ENCODE measurements at places on chromosomes 2 and 18.

- no peak for DNase-seq
Observed at GRCh38 chr2:230955163-230955737, 30.2 kb upstream of the GPR55 start.

- DNase-seq, result no peak
Observed at GRCh38 chr2:241015439-241015838, 17.0 kb downstream of the SNED1 start.

DNA sequence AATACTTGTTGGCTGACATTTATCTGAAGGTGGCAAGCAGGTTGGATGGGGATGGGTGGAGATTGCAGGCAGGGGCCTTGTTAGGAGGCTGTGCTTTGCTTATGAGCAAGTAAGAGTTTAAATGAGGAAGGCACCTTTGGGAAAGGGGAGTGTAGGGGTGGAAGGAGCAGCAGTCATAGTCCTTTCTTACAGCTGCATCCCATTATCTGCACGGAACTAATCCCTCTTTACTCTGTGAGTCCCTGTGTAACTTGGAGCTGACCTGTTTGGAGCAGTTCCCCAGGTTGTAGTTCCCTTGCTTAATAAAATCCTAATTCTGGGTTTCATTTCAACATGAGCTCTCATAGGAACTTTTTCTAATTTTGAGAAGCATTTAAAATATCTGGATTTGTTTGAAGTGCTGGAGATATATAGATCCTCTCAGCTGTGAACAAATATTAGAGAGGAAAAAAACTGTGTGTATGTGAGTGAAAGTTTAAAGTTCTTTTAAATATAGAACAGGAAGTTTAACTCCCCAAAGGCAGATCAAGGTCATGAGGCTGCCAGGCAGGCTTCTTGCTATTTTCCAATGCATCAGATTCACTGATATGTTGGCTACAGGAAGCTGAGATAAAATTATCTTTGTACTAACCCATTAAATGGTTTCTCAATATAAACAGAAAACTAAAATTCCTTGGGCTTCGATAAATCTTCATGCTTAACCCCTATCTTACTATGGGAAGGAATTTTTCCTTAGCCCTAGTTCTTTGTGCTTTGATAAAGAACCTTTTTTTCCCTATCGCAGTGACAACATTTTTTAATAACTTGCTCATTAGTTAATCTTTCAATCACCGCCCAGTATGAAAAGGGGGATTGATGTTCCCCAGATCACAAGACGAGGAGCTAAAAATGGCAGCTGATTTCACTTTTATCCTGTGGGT, 104.6 kb upstream of the EML6 start:
- DNase-seq, result no peak

GRCh38 chr2:159936471-159936870, 125.9 kb downstream of the PLA2R1 start:
- DNase-seq, result peak; percentile 10

DNA sequence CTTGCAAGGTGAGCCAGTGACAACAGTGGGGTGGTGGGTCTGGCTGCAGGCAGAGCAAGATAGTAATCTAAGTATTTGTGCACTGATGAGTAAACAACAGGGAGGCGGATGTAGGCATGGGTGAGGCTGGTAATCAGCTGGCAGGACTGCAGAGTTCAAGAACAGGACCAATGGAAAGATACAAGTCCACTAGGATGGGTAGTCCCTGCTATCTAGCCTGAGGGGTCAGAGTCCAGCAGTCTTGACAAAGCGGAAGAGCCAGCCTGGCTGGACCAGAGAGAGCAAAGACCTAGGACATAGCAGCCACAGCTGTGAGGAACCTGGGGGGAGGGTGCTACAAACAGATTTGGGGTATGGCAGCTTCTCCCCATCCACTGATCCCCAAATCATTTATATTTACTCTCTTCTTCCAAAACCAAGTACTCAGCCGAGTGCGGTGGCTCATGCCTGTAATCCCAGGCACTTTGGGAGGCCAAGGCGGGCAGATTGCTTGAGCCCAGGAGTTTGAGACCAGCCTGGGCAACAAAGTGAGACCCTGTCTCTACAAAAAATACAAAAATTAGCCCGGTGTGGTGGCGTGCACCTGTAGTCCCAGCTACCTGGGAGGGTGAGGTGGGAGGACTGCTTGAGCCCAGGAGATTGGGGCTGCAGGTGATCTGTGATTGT, 25.9 kb downstream of the VIL1 start:
- no peak for DNase-seq

- DNase-seq, result no peak
Observed at GRCh38 chr2:192216336-192216735, 21.6 kb upstream of the TMEFF2 start.

GRCh38 chr2:234403074-234403473, 93.8 kb downstream of the ARL4C start:
- DNase-seq, result no peak

- no peak for DNase-seq
Observed at GRCh38 chr2:119293254-119293653, 69.6 kb downstream of the STEAP3 start.

- DNase-seq, result no peak
Observed at GRCh38 chr2:17863539-17863938, 14.9 kb upstream of the KCNS3 start.

DNA sequence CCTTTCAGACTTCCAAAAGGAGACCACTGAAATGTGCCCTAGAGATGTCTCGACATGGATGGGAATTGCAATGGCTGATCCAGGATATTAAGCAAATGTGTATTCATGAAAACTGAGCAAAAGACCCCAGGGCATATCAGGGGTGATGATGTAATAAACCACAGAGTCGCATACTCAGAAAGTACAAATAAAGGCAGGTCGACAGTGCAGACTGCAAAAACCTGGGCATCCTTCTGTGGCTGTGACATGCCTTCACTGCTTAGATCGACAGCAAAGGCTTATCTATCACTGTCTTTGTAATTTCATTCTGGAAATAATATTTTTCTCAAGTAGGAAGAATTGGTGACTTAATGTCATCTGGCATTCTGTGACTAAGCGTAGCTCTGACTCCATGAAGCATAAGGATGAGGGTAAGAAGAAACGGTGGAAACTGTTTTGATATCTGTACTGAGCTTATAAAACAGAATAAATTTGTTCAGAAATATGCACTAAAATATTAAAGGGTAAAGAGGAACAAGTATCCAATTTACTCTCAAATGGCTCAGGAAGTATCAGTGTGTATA, 115.6 kb upstream of the NRP2 start:
- DNase-seq, result no peak

DNA sequence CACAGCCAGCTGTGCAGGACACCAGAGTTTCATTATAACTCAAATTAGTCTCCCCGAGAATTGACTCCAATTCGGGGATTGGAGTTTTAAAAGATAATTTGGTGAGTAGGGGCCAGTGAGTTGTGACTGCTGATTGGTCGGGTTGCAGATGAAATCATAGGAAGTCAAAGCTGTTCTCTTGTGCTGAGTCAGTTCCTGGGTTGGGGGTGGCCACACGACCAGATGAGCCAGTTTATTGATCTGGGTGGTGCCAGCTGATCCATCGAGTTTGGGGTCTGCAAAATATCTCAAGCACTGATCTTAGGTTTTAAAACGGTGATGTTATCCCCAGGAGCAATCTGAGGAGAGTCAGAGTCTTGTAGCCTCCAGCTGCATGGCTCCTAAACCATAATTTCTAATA, 82.7 kb upstream of the SLC66A3 start:
- no peak for DNase-seq

GRCh38 chr18:9731380-9731779, 23.3 kb downstream of the RAB31 start:
- DNase-seq, result no peak

DNA sequence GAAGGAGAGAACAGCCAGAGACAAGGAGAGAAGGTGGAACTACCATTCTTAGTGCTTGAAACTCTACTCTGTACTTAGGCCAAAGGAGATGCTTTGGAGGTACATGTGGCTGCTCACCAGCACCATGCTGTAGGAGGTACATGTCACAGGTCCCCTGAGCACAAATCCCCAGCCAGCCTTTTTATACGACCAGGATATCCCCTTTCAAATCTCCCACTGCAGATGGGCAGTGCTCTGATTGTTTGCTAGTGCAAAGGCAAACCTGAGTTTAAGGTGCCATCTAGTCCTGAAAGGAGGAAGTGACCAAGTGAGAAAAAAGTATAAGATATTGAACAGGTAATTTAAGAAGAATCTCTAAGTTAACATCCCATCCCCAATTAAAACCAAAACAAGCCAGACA, 17.1 kb upstream of the TTC21B start:
- DNase-seq, result no peak

DNA sequence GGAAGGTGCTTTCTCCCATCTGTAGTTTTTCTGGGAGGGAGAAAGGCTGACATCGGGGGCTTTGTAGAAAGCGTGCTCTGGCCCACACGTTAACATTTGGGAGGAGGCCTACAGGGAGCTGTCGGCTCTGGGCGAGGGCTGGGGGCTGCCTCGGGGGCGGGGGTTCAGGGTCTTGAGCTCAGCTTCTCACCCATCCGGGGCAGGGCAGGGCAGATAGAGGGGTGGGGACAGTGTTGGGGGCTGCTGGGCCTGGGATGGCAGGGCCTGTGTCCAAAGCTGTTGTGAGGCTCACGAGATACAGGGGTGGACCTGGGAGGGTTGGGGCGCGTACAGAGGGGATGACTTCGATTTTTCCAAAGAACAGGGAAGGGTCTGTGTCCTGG, 27.0 kb downstream of the NFATC1 start:
- no peak for DNase-seq

- DNase-seq, result peak; percentile 27
Observed at GRCh38 chr2:100588071-100588786, 25.4 kb downstream of the PDCL3 start.

DNA sequence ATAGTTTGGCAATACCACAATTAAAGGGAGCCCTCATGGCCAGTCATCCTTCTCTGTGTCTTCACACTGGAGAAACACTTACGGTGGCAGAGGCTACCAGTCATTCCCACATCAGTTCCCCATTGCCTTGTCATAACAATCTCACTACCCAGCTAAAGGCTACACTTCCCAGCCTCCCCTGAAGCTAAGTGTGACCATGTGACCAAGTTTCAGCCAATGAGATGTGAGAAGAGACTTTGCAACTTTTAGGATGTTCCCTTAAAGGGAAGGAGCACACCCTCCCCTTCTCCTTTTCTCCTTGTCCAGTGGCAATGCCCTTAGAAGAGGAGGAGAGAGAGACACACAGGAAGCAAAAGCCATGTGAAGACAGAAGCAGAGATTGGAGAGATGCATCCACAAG, 89.0 kb upstream of the RAB12 start:
- DNase-seq, result no peak

- DNase-seq, result no peak
Observed at GRCh38 chr2:120474486-120474885, 128.6 kb downstream of the INHBB start.

DNA sequence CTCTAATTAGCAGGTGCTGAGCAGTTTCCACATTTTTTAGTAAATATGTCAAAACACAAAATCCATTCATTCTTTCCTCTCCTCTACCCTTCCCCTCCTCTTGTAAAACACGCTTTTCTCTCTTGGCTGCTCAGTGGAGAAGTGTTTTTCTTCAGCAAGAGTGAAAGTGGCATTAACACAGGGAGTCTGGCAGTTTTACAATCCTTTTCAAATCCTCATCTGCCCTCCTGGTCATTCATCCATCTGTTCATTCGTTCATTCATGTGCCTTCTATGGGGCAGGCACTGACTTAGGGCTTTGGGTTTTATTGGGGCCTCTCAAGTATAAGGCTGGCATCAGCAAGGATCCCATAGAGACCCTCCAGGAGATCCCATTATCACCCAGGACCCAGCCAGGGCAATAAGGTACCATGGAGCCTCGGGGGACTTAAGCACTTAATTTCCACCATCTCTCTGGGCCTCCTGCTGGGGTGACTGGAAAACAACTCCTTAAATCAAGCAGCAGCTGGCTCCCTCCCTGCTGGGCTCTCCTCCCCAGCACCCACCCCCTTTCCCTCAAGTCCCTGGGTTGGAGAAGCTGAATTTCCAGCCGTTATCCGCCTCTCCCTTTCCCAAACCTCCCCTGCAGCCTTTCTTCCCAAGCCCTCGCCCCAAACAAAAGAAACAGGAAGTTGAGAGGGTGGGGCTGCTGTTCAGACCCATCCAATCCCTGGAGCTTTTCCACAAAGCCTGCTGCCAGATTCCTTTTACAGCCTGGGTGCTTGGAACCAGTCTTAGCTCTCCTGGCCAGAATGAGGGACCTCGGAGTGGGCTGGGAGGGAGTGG, 32.6 kb downstream of the MARCHF4 start:
- DNase-seq, result no peak

DNA sequence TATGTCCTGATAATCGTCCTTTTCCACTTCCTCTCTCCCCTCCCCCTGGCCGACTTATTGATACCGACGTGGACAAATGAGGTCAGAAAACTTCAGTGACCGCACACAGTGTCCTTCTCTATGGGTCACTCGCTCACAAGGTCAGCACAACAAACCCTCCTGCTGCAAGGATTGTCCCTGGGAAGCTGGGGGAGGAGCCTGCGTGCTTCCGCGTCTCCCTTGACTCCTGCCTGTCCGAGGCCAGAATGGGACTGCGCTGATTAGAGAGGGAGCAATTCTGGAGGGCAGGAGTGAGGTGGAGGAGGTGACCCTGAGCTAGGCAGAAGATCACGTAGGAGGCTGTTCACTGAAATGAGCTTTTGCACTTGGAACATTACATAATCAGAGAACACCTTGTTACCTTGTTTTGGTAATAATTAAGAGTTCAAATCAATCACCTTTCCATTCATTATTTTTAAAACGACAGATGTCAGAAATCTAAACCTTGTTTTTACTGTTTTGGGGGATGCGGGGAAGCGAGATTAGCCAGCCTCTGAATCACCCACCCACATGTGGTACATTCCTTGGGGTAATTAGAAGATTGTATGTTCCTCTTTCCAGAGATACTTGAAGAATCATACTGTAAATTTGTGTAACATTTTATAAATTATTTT, 70.6 kb downstream of the CTAGE1 start:
- DNase-seq, result no peak

DNA sequence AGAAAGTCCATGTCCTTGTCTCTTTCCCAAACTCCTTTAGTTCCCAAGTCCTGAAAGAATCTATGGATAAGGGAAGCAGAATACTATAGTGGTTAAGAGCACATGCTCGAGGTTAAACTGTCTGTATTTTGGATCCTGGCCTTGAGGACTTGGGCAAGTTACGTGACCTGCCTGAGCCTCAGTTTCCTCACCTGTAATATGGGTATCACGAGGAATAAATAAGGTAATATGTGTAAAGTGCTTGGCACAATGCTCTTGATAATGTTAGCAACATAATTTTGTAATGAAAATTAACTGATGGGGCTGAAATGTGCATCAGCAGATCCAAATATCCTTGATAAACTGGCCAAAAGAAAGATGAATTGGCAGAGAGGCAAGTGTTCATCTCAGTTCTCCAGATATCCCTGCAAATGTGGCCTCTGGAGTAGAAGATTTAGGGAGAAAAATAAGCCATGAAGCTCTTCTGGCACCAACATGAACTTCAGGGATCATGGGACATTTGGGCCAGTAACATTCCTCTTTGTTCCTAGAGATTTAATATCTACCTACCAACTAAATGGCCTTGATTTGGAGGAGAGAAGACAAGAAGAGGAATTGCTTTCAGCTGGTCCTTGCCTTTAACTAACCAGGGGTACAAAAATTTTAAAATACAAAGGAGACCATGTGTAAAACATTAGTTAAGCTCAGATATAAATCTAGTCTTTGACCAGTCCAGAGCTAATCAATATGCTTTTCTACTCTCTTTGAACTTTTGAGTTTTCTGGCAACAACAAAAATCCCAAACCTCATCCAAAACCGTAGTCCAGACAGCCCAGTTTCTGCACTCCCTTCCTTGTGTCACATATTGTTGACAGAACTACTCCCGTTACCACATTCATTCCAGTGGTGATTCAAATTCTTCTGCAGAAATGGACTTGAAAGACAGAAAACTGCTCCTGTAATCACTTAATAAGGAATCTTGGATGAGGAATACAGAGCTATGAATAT, 52.7 kb upstream of the EML4 start:
- no peak for DNase-seq
